ENCODE measurements at places on chromosomes 2 and 18.

- DNase-seq: peak; percentile 4
Observed at GRCh38 chr2:11876436-11876835, 130.0 kb downstream of the LPIN1 start.

GRCh38 chr2:163774862-163775261 lies 39.1 kb upstream of the FIGN start:
- no peak for DNase-seq

DNA sequence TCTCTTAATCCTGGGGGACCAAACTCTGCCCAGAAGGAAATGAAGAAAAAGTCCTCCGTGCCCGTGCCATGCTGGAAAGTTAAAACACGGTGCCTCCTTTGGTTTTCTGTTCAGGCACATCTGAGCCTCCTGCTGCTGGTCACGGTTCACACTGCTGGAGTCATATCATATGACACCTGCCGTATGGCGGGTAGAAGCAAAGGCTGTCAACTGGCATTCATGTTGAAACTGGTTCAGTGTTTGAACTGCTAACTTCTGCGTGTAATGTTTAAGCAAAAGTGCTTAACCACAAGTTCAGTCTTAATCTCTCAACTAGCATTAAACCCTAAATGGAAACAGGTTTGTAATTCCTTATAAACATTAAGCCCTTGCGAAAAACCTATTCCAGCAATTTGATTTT lies 3.1 kb downstream of the STK39 start:
- peak; percentile 54 for DNase-seq

GRCh38 chr2:27829791-27830190 lies 58.3 kb downstream of the MRPL33 start:
- DNase-seq: no peak

- no peak for DNase-seq
Observed at GRCh38 chr2:164694275-164694695, 73.0 kb upstream of the GRB14 start.

GRCh38 chr2:35343135-35343534 lies 1012.4 kb upstream of the CRIM1 start:
- no peak for DNase-seq

DNA sequence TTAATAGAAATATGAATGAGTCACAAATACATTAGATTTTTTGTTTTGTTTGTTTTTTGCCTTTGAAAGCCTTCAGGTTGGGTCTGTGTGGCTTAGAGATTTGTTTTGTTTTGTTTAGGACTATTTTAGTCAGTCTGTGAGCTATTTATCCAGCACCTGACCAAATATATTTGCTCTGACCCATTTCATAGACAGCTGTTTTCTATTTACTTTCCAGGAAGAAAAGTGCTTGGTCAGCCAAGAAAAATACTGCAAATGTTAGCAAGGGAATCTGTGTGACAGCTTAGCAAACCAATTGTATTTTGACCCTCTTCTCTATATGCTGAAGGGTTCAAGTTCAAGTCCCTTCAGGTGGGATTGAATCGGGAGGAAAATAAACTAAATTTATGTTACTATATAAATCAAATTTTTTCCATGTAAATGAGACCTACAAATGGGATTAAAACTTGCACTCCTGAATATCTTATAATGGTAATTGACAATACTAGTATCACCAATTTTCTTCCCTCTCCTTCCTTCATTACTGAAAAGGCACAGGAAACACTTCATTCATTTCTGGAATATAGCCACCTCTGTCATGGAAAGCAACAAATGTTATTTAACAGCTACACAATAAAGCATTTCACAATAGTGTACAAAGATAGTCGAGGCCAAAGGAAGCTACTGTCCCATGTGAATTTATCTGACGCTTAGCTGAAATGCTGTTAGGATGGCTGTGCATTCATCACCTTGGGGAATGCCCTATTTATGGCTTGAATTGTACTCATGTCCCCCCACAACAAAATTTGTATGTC lies 23.1 kb upstream of the KLF7 start:
- no peak for DNase-seq

All from CD8-positive, alpha-beta T cell (primary cell).